Stimulated activated CD8-positive, alpha-beta memory T cell treated with anti-CD3 and anti-CD28 coated beads, Interleukin-4, amount 100 ng/mL, for 1 hour (primary cell): ENCODE measurements at places on chromosomes 5 and 9.

- DNase-seq: no peak
These were observed 21.7 kb downstream of the FAT2 start for GRCh38 chr5:151569132-151570046.

- no peak for DNase-seq
These were observed 311.9 kb upstream of the TLE4 start for GRCh38 chr9:79259858-79260257.

GRCh38 chr9:81906671-81907070 is 21.6 kb upstream of the SPATA31D4 start:
- DNase-seq: no peak

- no peak for DNase-seq
These were observed 34.8 kb downstream of the VAV2 start for GRCh38 chr9:133957328-133957727.

- DNase-seq: no peak
These were observed 74.1 kb downstream of the PSAT1 start for GRCh38 chr9:78370991-78371390.

- DNase-seq: no peak
These were observed 1.6 kb upstream of the SEC16A start for GRCh38 chr9:136484153-136485048.

- DNase-seq: peak; percentile 50
These were observed 57.7 kb downstream of the DUSP1 start for GRCh38 chr5:172713113-172713808.

GRCh38 chr5:141747152-141748141 is 65.4 kb upstream of the ARAP3 start:
- no peak for DNase-seq

- no peak for DNase-seq
These were observed 470 bp downstream of the HBEGF start for GRCh38 chr5:140345919-140346347.

DNA sequence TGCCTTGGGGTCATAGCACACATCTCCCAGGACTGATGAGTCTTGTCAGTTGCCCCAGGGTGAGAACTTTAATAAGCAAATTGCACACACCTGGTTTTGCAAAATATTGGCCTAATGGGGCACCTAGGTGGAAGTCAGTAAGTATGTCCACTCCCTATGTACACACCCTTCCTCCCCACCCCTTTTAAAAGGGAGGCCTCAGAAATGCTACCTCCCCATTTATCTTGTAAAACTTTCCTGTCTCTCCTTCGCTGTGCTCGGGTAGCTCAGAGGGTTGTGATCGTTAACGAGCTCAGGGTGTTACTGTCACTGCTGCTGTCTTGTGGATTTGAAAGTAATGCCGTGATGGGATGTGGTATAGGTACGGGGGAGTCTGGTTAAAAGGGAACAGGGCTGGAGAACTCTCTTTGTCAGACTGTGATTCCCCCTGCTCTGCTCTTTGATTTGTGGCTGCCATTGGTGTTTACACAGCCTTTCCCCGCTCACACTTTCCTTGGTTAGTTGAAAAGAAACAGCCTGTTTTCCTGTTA is 26.2 kb downstream of the ZNF462 start:
- no peak for DNase-seq

DNA sequence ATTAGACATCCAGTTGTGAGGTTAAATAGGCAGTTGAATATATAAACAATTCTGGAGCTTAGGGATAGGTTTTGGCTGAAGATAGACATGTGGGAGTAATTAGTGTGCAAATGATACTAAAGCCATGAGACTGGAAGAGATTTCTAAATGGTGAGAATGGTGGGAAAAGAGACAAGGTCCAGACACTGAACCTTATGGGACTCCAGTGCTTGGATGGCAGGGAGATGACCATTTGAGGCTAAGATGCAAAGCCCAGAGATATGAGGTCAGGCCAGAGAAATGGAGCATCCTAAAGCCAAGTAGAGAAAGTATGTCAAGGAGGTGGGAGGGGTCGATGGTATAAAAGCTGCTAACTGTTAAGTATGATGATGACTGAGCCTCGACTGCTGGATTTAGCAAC is 115.6 kb downstream of the SEMA5A start:
- no peak for DNase-seq

- no peak for DNase-seq
These were observed 113.4 kb upstream of the GHR start for GRCh38 chr5:42309865-42310264.

- DNase-seq: no peak
These were observed 2.9 kb downstream of the P4HA2 start for GRCh38 chr5:132224716-132225115.

- DNase-seq: no peak
These were observed 441.4 kb downstream of the SH3GL2 start for GRCh38 chr9:18020121-18020745.

DNA sequence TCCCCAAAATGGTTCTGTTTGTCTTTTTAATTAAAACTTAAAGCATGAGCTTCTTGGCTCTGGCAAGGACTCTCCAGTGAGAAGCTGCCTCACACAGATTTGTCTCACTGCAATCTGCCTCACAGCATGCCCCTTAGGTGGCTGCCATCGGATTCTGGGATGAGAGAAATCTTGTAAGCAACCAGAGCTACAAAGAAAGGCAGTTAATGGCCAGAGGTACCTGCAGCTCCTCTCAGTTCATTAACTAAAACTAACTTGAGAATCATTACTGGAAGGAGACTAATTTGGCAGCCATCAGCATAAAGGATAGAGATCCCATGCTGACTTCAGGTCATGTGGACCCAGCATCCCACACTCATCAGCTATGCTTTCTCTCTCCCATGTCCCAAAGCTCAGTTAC is 220.6 kb upstream of the DMAC1 start:
- no peak for DNase-seq

DNA sequence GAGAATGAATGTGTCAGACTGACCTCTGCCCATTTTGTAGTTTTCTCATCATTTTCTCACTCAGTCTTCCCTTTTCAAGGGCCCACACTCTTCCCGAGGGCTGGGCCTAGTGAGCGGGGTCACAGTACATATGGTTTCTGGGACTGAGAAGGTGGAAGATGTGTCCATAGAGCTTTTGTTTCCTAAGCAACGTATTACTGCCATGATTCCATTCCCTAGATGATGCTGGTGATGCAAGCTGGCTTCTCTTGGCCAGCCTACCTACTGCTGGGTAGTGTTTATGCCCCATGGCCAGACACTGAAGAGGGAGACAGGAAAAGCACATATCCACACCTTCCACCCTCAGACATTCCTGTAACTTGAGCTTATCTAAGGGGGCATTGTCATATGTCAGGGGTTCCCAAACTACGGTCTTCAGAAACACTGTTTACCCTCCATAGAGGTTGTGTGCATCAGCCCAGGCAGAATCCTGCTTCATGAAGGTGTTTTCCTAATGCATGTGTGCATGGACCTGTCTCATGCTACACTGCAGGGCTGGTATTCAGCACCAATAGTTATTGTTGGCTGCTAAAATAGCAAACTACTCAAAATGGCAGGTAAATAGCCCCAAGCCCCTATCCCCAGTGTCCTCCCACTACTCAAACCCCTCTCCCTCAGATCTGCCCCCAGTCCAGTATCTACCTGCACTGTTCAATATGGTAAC is 9.5 kb downstream of the IRF1 start:
- DNase-seq: no peak

GRCh38 chr5:172095368-172096206 is 89.1 kb upstream of the FBXW11 start:
- no peak for DNase-seq

DNA sequence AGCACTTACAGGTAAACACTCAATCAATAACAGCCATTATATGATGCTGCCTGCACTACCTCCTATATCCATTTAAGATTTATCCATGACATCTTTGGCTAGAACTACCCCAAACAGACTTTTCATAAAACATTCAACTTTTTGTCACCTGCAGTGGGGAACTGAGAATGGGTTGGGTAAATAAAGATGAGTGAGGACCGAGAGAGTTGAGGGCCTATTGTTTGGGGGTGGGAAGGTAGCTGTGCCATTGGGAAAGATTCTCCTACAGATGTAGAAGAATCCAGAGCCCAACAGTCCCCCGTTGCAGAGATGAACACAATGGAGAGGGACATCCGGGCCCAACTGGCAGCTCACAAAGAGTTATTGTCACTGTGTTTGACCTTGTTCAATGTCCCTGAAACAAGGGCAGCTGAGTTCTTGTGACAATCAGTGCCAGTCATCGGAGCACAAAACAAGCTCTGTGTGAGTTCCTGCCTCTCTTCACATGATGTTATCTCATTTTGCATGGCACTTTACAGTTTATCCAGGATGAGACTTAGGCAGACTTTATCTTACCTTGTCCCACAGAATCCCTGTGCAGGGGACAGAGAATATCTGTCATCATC is 11.5 kb upstream of the SLC31A2 start:
- DNase-seq: no peak

GRCh38 chr5:180375291-180375690 is 22.2 kb upstream of the GFPT2 start:
- DNase-seq: no peak

DNA sequence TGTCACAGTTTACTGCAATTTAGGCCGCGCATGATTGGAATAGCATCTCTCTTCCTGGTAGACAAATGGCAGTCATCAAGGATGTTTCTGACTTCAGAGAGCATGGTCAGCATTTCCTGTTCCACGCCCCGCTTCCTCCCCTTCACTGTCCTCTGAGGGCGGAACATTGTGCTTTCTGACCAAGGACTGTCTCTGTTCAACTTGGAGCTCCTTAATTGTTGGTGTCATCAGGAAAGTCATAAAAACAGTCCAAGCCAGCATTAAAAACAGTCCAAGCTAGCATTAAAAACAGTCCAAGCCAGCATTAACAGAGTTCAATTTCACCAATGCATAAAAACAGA is 301.3 kb upstream of the IRX4 start:
- no peak for DNase-seq

DNA sequence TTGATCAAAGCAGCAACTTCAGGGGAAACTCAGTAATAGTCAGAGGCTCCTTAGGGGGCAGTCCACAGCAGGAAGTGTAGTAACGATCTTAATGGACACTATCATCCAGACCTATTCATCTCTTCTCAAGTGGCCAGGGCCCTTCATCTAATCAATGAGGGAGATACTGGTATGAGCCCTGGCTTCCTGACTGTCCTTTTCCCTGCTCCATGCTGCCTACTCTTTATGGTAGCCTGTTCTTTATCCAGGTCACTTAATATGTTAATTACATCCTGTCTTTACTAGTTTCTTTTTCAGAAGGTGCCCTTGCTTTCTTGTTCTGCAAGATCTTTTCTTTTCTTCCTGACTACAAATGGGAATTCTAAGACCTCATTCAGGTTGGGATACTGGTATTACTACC is 197.1 kb downstream of the CAVIN4 start:
- no peak for DNase-seq

GRCh38 chr5:33852319-33852718 is 39.5 kb downstream of the ADAMTS12 start:
- no peak for DNase-seq

DNA sequence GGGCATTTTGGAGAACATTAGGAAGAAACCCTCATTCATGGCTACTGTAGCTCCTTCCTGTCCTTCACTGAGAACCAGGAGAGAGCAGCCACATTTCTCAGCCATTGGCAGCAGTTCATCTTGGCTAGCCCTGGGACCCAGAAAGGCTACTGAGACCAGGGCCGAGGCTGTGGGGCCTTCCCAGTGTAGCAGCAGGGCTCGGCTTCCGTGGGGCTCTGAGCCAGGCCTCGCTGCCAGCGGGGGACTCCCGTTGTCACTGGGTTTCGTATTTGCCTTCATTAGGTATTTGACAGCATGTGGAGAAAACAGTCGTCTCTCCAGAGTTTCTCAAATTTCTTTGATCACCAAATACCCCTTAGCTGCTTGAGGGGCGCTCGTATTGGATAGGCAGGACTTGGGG is 37.3 kb upstream of the PRDM12 start:
- no peak for DNase-seq

GRCh38 chr9:117098331-117098730 is 316.5 kb downstream of the ASTN2 start:
- no peak for DNase-seq

DNA sequence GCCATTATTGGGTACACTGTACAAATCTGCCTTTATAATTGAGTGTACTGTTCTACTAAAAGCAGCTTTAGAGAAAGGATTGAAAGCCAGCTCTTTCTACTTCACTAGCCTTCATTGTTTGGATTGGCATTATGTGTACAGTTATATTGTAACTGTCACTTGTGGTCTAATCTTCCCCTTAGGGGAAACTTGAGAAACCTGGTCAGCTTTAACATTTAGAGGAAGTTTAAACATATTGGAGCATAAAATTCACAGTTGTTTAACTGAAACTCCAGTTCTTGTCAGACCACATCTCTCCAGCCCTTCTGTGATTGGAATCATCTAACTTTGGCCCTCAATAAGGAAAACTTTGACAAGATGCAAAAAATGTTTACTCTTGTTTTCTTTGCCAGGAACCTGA is 24.6 kb downstream of the PIK3R1 start:
- DNase-seq: no peak

DNA sequence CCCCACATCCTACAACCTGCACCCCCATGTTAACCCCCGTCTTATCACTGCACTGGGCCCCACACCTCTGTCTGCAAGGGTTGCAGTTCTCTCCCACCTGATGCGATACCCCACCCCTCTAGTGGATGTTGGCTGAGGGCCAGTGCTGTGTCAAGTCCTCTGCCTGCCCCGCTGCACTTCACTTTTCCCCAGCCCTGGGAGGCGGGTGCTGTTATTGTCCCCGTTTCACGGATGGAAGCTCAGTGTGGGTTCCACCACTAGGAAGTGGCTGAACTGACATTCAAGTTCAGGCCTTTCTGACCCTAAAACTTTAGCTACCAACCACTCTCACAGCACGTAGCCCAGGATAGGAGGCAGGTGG is 3.5 kb downstream of the SNCB start:
- no peak for DNase-seq

DNA sequence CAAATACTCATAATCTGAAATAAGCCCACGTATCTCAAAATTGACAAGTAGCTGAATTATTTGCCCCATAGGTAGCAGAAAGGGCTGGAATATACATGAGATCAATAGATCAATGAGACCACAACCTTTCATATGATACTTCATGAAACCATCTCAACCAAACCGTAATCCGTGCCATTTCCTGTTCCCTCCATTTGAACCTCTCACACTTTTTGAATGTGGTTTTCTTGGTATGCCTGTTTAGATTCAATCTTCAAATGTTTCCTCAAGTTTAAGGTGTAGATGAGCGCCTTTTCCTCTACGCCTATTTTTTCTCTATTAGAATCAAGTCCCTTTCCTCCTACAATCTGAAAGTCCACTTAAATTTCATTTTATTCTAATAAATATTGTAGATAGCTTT is 805.5 kb downstream of the EFNA5 start:
- DNase-seq: no peak

- peak; percentile 1 for DNase-seq
These were observed 451.7 kb downstream of the AGTPBP1 start for GRCh38 chr9:85290019-85290418.

DNA sequence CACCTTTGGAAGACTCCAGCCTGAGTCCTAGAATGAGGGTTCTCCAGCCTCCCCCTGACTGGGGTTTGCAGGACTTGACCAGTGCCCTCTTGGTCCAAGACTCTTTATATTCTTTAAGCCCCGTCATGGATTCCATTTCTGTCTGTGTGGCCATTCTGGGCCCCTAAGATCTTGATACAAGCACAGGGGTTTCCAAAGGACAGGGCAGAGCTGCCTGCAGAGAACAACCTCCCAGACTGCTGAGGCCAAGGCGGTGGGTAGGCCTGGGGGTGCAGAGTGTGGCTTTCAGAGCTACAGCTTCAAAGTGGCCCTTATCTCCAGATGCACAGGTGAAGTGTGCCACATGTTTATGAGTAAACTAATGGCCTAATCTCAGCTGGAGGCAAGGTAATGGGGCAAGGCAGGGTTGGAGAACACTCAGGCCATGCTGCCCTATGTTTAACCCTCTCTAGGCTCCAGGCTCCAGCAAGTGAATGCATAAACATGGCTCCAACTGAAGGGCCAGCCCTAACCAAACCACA is 32.1 kb downstream of the FOXI1 start:
- DNase-seq: no peak
